ENCODE measurements at places on chromosomes 11 and 22. TPM values are rescaled to one million over a fixed set of nuclear protein-coding genes. Genes with fewer than 3 reads are reported as not detected.

Gene CNGA4
- 0.19 TPM for total RNA-seq

Gene NAA40
- 5.9 TPM for total RNA-seq

Gene OR6X1
- not detected for total RNA-seq

Gene RTN4RL2
- not detected for total RNA-seq

Gene ROBO4
- total RNA-seq, result 1.1 TPM

Gene OR4D5
- total RNA-seq, result not detected

Gene LRRC56
- 0.56 TPM for total RNA-seq

Gene GAL
- not detected for total RNA-seq

Gene KRTAP5-1
- total RNA-seq, result not detected

Gene KRTAP5-11
- not detected for total RNA-seq

Gene KCNJ1
- total RNA-seq, result under 0.01 TPM

Gene MYEOV
- 4.8 TPM for total RNA-seq

Gene MS4A4A
- total RNA-seq, result not detected

Gene OR5B21
- total RNA-seq, result not detected

Gene ACAD8
- total RNA-seq, result 14.7 TPM
